Activated CD4-positive, CD25-positive, alpha-beta regulatory T cell (primary cell): ENCODE measurements at places on chromosomes 2 and 18.
A peak's percentile ranks its signal among the peaks of the same experiment; 100 is the strongest.

- no peak for DNase-seq
Observed at GRCh38 chr18:48162956-48163737, 232.7 kb upstream of the SMAD2 start.

GRCh38 chr2:200242570-200242969 is 63.9 kb upstream of the SPATS2L start:
- DNase-seq = no peak

- DNase-seq = no peak
Observed at GRCh38 chr2:231521-232185, 32.2 kb downstream of the SH3YL1 start.

DNA sequence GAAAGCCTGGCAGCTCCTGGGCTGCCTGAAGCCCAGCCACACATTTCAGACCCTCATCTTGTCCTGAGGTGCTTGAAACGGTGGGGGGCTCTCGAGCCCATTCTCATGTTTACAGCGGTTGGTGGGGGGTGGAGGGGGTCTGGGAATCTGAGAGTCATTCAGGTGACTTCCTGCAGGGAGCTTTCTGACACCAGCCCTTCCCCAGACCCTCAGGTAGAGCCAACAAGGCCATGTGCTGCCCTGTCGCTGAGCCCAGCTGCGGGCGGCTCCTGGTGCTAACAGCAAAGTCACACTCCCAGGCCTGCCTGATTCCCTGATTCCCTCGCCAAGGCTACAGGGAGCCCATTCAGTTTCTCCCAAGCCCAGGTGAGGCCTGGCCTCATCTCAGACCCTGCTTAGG is 324.9 kb upstream of the MEX3C start:
- no peak for DNase-seq

DNA sequence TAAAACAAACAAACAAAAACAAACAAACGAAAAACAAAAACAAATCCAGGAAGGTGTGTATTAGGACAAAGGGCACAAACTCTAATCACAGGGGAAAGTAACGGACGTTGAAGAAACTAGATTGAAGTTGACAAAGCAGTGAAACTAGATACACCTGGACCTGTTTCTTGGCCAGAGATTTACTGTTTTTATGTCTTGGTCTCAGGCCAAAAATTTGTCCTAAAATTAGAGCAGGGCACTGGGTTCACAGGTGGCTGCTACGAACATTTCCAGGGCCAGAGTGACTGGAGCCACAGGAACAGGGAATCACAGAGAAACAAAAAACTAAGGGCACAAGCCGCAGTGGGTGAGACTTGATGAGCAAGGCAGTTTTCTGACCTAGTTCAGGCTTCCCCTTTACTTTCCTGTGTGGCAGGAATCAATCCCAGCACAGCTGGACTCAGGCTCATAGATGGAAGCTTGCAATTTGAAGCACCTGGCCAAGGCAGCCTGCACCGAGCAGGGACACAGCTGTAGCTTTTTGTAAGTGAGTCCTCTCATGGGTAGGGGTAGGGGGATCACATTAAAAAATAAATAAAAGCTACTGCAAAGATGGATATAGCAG is 329.4 kb downstream of the DLGAP1 start:
- DNase-seq = no peak

- no peak for DNase-seq
Observed at GRCh38 chr2:193806088-193806774, 1611.5 kb upstream of the TMEFF2 start.

DNA sequence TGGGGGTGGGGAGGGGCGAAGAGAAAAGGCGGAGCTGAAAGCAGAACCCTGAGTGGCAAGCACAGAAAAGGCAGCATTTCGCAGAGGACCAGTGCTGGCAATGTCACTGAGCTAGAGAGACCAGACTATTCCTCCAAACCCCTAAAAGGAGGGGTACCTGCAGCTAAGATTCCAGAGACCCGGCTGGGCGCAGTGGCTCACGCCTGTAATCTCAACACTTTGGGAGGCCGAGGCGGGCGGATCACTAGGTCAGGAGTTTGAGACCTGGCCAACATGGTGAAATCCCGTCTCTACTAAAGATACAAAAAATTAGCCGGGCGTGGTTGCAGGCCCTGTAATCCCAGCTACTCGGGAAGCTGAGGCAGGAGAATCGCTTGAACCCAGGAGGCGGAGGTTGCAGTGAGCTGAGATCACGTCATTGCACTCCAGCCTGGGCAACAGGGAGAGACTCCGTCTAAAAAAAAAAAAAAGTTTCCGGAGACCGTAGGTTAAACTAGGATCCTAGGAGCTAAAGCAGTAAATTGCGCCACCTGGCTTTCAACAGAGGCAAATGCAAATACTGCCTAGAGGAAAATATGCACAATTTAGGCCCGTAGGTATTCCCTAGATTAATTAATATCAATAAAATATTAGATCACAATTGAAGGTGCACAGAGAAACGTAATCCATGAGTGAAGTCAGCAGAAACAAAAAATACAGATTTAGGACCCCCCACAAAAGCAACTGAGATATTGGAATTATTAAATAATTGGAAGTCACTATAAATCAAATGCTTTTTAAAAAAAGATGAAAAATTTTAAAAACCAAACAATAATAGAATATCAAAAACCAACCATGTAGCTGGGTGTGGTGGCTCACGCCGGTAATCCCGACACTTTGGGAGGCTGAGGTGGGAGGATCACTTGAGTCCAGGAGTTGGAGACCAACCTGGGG is 4.9 kb downstream of the UCN start:
- DNase-seq = no peak

DNA sequence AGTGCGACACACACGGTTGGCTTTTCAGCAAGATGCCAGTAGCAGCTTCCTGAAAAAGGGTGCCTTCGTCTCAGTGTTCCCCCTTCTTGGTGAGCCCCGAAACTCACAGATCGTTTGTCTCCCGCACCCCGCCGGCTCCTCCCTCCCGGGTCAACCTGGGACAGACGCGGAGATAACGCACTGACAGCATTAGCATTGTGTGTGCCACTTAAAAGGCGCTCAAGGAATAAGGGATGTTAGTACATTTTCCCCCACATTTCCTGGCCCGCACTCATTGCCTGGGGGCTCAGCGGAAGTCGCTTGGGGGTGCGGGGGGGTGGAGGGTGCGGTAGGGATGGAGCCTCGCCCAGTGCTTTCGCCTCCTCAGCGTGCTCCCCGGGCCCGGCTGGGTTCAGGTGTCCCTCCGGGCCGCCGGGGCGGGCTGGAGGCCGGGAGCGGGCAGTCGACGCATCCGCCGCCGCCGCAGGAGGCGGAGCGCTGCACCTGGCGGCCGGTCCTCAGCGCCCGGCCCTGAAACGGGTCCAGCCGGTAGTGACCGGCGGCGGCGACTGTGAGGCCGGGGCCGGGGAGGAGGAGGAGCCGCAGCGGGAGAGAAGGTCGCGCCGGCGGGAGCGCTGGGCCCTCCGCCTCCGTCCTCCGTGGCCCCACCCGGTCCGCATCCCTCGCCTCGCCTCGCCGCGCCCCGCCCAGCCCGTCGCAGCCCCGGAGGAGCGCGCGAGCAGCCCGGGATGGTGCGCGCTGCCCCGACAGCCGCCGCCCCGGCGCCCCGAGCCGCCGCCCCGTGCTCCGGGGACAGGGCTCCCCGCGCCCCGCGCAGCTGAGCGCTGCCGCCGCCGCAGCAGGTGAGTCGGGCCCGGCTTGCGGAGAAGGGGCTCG is at the start of gene MFSD6:
Gene MFSD6 (plus strand): TSS at position 694 of the 876 bp plus-strand sequence. CDS start 27,675 bp downstream, outside the sequence.
- peak; percentile 60 for DNase-seq

GRCh38 chr2:181725476-181725875 is 45.2 kb upstream of the NEUROD1 start:
- no peak for DNase-seq
